HFFc6 (cell line): ENCODE measurements at places on chromosomes 4 and X. TPM values are rescaled to one million over a fixed set of nuclear protein-coding genes. Genes with fewer than 3 reads are reported as not detected.

DNA sequence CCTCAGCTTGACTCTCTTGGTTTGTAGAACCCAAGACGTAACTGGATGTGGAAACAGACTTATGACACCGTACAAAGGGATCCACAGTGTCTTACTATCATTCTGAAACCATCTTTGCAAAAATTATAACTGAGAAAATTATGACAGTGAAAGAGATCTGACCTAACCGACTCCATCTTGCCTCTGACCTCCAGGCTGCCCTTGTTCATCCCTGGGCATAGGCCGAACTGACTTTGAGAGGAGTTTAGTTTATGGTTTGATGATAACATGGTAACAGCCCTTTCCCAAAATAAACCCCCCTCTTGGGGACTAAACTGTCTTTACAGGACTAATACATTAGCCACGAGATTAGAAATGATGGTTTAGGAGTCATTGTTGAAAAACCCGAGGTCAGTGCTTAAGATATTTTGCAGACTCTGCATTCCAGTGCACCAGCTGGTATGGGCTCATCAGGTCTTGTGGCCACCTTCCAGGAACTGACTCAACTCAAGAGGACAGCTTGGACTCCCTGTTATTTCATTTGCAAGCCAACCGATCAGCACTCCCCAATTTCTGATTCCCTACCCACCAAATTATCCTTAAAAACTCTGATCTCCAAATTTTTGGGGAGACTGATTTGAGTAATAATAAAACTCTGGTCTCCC, 49.6 kb downstream of the CASP3 start:
- DNase-seq: peak; percentile 85

GRCh38 chr4:8906991-8907595, 35.5 kb upstream of the HMX1 start:
- no peak for DNase-seq

DNA sequence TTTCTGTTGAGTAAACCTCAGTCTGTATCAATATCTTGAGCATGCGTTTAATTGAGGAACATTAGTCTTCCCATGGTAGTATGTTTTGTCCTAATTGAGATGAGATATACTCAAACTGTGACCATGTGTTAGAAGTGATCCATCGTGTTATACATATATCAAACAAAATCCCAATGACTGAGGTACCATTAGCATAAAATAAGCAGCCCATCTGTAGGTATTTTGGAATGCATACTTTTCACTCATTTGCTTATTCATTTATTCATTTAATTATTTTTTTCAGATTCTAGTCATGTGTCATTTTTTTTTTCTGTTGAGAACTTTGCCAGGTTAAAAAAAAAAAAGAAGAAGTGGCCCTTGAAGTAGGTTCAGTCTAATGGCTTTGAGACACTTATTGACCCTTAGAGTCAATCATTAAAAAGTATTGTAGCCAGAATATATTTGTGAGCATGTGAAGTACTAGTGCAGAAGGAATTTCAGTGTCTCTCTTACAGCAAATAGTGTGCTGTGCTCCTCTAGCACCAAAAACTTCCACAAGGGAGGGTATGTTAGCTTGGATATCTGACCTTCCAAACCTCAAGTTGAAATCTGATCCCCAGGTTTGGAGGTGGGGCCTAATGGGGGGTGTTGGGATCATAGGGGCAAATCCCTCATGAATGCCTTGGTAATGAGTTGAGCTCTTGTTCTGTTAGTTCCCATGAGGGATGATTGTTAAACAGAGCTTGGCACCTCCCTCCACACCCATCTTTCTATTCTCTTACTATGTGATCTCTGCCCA, 130.8 kb upstream of the NPY2R start:
- DNase-seq: no peak

- no peak for DNase-seq
These were observed 15.2 kb downstream of the CTBP1 start for GRCh38 chr4:1233641-1234308.

GRCh38 chrX:117765211-117765610, 351.4 kb downstream of the KLHL13 start:
- no peak for DNase-seq

Gene DOK7
- not detected in 3 replicates for total RNA-seq
